ENCODE measurements at places on chromosomes 13 and 19.
A peak's percentile ranks its signal among the peaks of the same experiment; 100 is the strongest.

GRCh38 chr13:99861771-99862170 lies 109.8 kb downstream of the ZIC5 start:
- DNase-seq = no peak

- no peak for DNase-seq
These were observed 86.4 kb downstream of the RAB20 start for GRCh38 chr13:110475117-110475516.

DNA sequence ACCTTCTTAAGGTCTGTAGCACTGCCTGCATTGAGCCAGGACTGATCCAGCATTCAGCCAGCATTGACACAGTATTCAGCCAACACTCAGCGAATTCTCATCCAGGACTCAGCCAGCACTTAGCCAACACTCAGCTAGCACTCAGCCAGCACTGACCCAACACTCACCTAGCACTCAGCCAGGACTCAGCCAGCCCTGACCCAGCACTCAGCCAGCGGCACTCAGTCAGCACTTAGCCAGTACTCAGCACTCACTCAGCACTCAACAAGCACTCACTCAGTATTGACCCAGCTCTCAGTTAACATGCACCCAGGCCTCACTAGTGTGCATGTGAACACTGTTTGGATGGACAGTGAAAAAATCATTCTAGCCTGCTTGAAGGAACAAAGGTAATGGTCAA lies 55.0 kb downstream of the TSHZ3 start:
- DNase-seq = no peak

GRCh38 chr19:1285737-1286360 lies at the start of gene EFNA2:
EFNA2 (plus strand) TSS chr19:1285873; CDS start chr19:1286169, 296 bp downstream.
- DNase-seq = no peak

DNA sequence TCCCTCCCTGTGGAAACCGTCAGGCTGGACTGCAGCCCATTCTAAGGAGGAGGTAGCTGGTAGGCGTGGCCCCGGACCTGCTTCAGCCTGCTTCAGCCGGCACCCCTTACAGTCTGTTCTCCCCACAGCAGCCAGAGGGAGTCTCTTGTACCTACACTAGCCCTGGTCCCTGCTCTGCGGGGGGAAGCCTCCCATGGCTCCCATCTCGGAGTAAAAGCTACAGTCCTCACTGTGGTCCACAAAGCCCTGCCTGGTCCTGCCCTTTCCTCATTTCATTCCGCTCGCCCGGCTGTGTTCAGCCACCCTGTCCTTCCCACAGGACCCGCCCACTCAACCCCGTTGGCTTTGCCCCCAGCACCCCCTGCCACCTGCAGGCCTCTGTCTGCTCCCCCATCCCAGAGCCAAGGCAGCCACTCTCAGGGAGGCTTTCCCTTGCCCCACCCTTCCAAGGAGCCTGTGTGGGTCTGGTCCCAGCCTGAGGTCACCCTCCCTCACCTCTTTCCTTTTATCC lies 1.3 kb downstream of the PGLYRP1 start:
- no peak for DNase-seq

GRCh38 chr19:48444936-48445200 lies 915 bp upstream of the GRWD1 start:
- DNase-seq = no peak

GRCh38 chr13:61123538-61124289 lies 291.9 kb downstream of the PCDH20 start:
- DNase-seq = no peak

- no peak for DNase-seq
These were observed 114.5 kb downstream of the POSTN start for GRCh38 chr13:37484056-37484455.

DNA sequence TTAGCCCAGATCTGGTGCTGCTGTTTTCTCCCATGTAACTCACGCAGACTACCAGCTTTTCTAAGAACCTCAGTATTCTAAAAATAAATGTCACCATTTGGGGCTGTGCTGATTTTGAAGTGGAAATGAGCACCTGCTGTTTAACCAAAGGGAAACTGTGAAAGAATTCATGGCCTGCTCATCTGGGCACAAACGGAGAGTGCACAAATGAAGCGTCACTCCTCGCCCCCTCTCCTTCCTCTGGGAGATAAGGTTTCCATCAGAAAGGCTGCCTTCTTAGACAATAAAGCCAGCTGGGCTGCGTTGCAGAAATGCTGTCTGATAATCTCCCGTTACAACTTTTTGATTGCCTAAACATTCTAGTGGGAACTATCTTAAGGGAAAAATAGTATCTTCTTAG lies 73.7 kb upstream of the SLC15A1 start:
- DNase-seq = no peak

GRCh38 chr13:47845981-47846380 lies 155.1 kb downstream of the SUCLA2 start:
- no peak for DNase-seq

- DNase-seq = no peak
These were observed 5.8 kb upstream of the ERCC2 start for GRCh38 chr19:45376045-45376724.

GRCh38 chr19:48629599-48630295 lies 7.4 kb downstream of the DBP start:
- no peak for DNase-seq

GRCh38 chr13:100619940-100620339 lies 31.4 kb upstream of the GGACT start:
- no peak for DNase-seq

DNA sequence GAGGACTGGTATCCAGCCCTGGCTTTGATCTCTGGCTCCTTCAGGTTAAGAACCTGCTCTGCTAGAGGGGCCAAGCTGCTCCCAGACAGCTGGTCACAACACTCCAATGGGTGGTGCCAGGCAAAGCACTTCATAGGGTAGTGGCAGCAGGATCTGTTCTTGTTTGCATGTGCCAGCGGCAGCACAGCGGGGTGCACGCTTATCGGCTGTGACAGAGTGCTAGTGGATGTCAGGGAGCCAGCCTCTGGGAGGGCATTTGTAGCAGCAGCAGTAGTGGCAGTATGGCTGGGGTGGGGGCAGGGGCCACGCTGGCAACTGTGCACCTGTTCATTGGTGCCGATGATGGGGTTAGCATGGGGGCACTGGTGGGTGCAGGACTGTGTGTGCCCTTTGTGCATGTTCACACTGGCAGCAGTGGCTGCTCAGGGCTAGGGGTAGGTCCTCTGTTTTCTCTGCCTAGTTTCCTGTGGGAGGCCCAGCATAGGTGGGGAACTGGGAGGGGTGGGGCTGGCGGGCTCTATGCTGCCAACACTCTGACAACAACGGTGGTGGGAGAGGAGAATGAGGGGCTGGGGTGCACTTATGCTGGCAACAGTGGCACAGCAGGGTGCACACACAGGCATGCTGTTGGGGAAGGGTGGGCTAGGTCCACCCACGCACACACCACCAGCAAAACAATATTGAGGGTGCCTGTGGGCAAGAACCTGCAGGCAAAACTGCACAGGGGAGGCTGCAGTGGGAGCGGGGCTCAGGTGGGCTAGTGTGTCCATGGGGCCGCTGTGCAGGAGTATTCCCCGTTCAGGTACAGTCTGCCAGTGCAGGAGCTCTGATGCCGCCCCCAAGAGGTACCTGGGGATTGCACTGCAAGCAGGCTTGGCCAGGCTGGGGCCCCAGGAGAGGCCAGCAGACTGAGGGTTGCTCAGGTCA lies 19.3 kb downstream of the AP1M1 start:
- DNase-seq = peak; percentile 14

DNA sequence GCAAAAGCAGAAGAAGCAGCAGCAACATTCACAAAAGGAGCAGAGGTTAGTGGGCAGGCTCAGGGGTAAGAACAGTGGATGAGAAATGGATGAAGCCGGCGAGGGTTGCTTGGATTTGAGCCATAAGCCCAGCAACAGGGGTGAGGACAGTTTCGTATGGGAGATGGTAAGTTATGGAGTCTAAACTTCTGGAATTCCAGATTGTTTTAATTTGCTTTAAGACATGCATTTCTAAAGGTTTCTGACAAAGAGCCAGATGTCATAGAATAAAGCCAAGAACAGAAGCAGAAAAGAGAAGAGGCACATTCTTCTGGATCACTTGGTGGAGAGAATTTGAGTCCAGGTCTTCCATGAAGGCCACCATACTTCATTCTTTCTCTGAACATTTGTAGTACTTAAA lies 76.6 kb downstream of the TNFSF11 start:
- DNase-seq = no peak

- no peak for DNase-seq
These were observed 2.3 kb downstream of the ENOX1 start for GRCh38 chr13:43784496-43784895.

GRCh38 chr19:47848823-47849473 lies 10.1 kb upstream of the TPRX2 start:
- DNase-seq = peak; percentile 14

- no peak for DNase-seq
These were observed 8.8 kb downstream of the UPF1 start for GRCh38 chr19:18840288-18841267.

- no peak for DNase-seq
These were observed 87.5 kb downstream of the SOX1 start for GRCh38 chr13:112154301-112155060.

DNA sequence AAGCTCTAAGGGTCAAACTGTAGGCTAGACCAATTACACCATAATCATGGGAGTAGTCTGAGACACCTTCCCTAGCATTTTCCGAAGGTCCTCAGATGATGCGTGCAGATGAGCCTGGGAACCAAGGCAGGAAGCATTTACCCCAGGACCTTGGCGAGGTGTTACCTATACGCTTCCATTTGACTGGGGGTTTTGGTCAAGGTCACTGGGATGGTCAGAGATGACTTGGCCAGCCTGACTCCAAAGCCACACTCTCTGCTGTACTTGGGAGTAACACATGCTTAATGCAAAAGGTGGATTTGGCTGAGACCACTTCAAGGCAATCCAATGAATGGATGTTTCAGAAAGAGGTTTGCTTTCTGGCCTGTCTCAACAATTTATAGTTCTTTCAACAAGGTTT lies 98.9 kb upstream of the IRS2 start:
- DNase-seq = no peak

- DNase-seq = no peak
These were observed 14.1 kb downstream of the SHANK1 start for GRCh38 chr19:50705422-50706019.

DNA sequence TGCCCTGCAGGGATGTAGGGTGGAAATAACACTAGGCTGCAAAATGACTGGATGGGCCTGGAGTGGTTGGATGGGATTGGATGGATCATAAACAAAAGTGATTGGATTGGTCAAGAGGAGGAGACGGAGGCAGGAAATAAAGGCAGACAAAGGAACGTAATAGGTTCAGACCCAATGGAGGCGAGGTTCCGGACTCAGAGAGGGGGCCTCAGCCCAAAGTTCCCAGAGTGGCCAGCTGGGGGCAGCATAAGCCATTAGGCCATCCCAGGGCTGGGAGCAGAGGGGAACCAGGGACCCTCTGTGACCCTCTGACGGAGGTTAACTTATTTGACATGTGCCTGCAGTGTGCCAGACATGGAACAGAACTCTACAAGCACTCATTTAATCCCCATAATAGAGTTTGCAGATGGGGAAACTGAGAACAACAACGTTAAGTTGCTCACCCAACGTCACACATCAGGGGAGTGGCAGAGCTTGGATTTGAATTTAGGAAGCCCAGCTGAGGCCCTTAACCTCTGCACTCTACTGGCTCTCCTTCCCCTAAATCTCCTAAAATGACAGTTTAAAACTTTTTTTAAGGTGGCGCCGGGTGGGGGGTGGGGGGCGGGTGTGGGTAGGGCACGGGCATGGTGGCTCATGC lies 15.3 kb upstream of the MAP1S start:
- peak; percentile 71 for DNase-seq

DNA sequence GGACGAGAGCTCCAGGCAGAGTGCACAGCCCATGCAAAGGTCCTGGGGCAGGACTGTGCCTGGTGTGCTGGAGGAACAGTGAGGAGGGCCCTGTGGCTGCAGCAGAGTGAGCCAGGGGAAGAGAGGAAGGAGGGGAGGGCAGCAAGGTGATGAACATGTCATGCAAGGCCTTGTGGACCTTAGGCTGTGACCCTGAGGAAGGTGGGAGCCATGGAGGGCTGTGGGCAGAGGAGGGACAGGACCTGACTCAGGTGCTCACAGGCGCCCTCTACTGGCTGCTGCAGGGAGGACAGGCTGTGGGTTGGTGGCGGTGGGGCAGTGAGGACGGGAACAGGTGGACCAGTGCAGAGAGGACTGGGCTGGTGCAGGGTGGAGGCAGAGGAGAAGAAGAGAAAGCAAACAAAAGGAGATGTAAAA lies 170.3 kb downstream of the PTPRS start:
- peak; percentile 38 for DNase-seq

DNA sequence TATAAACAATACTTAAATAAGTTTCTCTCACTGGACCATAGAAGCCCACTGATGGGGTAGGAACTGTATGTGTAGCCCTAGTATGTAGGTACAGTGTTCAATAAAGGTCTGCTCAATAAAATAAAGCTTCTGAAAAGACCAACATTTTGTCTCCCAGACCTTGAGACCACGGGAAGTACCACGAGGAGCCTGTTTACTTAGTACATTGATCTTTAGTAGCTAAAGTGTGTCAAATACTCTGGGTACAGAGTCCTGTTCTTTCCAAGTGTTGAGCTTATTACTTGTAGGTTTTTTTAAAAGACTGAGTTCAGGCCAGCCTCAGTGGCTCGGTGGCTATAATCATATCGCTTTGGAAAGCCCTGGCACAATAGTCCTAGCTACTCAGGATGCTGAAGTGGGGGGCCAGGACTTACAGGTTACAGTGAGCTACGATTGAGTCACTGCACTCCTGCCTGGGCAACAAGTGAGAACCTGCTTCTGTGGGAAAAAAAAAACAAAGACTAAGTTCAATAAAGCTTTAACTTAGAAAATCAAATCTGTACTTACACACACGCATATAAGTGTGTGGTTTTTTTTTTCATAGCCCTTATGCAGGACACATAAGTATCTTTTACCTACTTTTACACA lies 3.4 kb downstream of the MTRF1 start:
- DNase-seq = no peak

DNA sequence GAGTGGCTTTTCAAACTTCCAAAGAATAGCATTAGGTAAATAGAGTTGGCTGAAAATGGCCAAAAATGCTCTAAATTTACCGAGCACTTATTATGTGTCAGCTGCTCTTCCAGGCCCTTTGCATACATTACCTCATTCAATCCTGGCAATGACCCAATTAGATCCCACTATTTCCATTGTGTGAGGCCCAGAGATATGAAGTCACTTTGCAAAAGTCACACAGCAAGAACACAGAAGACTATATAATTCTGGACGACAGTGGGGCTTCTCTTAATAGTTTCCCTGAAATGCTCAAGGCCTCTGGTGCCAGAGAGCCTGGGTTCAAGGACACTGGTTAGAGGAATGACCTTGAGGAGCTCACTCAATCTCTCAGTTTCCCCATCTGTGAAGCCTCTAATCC lies 146.8 kb downstream of the IER2 start:
- no peak for DNase-seq

DNA sequence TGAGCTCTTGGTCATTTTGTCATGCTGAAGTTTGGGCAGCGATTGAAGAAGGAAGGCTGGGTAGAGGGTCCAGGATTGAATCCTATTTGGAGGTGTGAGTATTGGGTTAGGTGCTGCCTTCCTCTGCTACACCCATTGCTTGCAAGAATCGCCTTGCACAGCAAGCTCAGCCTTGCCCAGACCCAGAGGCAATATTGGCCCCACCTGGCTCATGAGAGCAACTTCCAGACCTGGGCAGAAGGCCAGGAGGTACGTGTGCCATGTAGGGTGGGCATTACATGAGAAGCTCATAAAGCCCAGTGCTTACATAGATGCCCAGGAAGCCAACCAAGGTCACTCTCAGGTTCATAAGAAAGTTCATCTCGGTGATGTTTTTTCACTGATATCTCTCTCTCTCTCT lies 718.0 kb downstream of the EFNB2 start:
- no peak for DNase-seq

GRCh38 chr19:15866636-15867035 lies 31.2 kb downstream of the CYP4F2 start:
- no peak for DNase-seq

- DNase-seq = no peak
These were observed 505.6 kb downstream of the KCTD12 start for GRCh38 chr13:76380446-76381065.

- peak; percentile 40 for DNase-seq
These were observed 15.5 kb downstream of the PTGER1 start for GRCh38 chr19:14459703-14460102.
